Mesothelial cell of epicardium (in vitro differentiated cells): ENCODE measurements at places on chromosomes 4 and X. TPM values are rescaled to one million over a fixed set of nuclear protein-coding genes. Genes with fewer than 3 reads are reported as not detected.

DNA sequence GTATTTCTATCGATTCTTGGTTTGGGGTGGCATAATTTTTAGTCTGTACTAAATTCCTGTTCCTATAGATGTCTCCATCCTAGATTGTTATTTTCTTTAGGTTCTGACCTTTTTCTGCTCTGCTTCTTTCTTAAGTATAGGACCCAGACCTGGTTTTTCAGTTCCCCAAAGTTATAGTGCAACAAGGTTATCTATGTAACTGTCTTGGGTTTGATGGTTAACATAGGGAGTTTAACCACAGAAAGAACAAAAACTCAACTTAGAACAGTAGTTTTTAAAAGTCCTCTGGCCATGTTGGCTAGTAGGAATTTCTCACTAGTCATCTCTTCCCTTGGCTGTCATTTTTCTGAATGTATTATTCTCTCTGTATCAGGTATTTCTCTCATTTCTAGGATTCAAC lies 38.8 kb upstream of the MAD2L1 start:
- H3K27me3 ChIP-seq = no peaks in the 10 kb centered on the region
- H3K27ac ChIP-seq = no peak overlapping the region
- no peak overlapping the region for H3K4me3 ChIP-seq
- H3K4me1 ChIP-seq = no peaks in the 10 kb centered on the region
- no peak for DNase-seq

GRCh38 chrX:75229774-75230173 lies 44.1 kb upstream of the UPRT start:
- H3K4me3 ChIP-seq = no peak overlapping the region
- no peak for DNase-seq
- no peaks in the 10 kb centered on the region for H3K27me3 ChIP-seq
- H3K27ac ChIP-seq = peak overlapping the region; percentile 47

DNA sequence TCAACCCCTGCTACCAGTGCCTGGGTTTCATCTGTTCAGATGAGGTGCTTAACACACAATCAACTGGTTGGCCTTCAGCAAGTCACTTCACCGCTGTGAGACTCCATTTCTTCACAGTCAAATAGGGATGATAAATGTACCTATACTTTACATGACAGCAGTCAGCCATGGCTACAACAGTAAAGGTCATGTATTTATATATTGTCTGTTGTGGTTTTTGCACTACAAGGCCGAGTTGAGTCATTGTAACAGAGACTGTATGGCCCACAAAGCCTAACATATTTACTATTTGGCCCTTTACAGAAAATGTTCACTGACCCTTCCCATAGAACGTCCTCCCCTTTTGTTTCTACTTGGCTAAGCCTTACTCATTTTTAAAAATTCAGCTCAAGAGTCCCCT lies 404.6 kb upstream of the F9 start:
- H3K27me3 ChIP-seq = peaks cover 14% of the 10 kb centered on the region
- DNase-seq = no peak
- no peaks in the 10 kb centered on the region for H3K4me1 ChIP-seq
- H3K36me3 ChIP-seq = no peaks in the 10 kb centered on the region
- no peak overlapping the region for H3K27ac ChIP-seq

DNA sequence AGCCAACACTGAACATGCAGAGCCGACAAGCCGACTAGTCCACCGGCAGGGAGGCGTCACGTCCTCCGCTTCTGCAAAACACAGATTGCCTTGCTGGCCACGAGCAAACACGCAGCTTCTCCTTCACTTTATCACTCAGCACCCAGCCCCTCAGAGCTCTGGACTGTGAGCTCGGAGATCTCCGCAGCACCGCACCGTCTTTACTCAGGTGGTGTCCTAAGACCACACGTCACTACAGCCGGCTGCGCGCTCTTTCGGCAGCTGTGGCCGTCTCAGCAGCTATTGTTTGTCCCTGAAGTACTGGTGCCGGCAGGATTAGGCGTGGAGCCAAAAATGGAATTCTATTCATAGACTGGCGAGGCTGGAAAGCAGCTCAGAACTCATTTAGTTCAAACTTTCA lies 72.0 kb downstream of the FAT1 start:
- H3K27ac ChIP-seq = peak overlapping the region; percentile 12
- peaks cover 17% of the 10 kb centered on the region for H3K36me3 ChIP-seq
- H3K4me3 ChIP-seq = peak overlapping the region; percentile 20
- H3K4me1 ChIP-seq = peaks cover 18% of the 10 kb centered on the region
- H3K27me3 ChIP-seq = no peaks in the 10 kb centered on the region

- no peak overlapping the region for H3K27ac ChIP-seq
- no peaks in the 10 kb centered on the region for H3K36me3 ChIP-seq
- no peak for DNase-seq
- peaks cover 20% of the 10 kb centered on the region for H3K27me3 ChIP-seq
- H3K4me3 ChIP-seq = no peak overlapping the region
Measured at GRCh38 chr4:94676970-94677369, 80.8 kb upstream of the BMPR1B start.

- DNase-seq = no peak
- no peaks in the 10 kb centered on the region for H3K4me1 ChIP-seq
- H3K4me3 ChIP-seq = no peak overlapping the region
- no peaks in the 10 kb centered on the region for H3K36me3 ChIP-seq
Measured at GRCh38 chrX:24676403-24677024, 17.2 kb upstream of the POLA1 start.

DNA sequence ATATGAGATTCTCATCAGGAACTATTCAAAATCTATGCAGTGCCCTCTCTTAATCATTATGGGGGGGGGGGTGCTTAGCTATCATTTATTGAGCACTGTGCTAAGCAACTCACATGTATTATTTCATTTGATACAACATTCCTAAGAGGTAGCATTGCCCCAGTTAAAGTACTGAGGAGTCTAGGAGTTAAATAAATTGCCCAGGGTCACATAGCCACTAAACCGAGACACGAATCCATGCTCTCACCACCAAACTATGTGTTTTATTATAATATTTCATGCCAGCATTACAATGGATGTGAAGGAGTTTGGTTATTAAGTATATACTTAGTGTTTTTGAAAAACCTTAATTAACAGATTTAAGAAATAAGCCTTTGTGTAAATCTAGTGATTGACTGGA lies 131.4 kb downstream of the CBR4 start:
- H3K4me1 ChIP-seq = peaks cover 25% of the 10 kb centered on the region
- peak overlapping the region; percentile 56 for H3K4me3 ChIP-seq
- H3K36me3 ChIP-seq = peaks cover 27% of the 10 kb centered on the region
- DNase-seq = no peak
- no peaks in the 10 kb centered on the region for H3K27me3 ChIP-seq
- H3K27ac ChIP-seq = peak overlapping the region; percentile 39

GRCh38 chrX:17226736-17227135 lies 148.3 kb upstream of the NHS start:
- no peak overlapping the region for H3K27ac ChIP-seq
- DNase-seq = no peak
- H3K27me3 ChIP-seq = peaks cover 3% of the 10 kb centered on the region
- H3K4me3 ChIP-seq = no peak overlapping the region
- no peaks in the 10 kb centered on the region for H3K4me1 ChIP-seq
- H3K36me3 ChIP-seq = no peaks in the 10 kb centered on the region

GRCh38 chrX:13298836-13299235 lies 21.0 kb downstream of the ATXN3L start:
- H3K4me3 ChIP-seq = no peak overlapping the region
- H3K27ac ChIP-seq = peak overlapping the region; percentile 26
- peaks cover 25% of the 10 kb centered on the region for H3K4me1 ChIP-seq
- no peak for DNase-seq
- H3K27me3 ChIP-seq = no peaks in the 10 kb centered on the region
- H3K36me3 ChIP-seq = no peaks in the 10 kb centered on the region

DNA sequence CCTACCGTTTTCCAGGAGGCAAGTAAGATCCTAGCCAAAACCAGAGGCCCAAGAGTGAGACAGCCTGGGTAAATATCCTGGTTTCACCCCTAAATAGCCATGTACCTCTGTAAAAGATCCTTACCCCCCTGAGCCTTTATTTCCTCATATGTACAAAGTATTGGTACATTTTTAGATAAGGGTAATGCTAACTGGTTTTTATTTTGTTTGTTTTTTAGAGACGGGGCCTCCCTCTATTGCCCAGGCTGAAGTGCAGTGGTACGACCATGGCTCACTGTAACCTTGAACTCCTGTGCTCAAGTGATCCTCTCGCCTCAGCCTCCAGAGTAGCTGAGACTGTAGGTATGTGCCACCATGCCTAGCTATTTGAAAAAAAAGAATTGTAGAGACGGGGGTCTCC lies 29.4 kb downstream of the SERPINA7 start:
- no peak overlapping the region for H3K4me3 ChIP-seq
- H3K4me1 ChIP-seq = no peaks in the 10 kb centered on the region
- no peak for DNase-seq

DNA sequence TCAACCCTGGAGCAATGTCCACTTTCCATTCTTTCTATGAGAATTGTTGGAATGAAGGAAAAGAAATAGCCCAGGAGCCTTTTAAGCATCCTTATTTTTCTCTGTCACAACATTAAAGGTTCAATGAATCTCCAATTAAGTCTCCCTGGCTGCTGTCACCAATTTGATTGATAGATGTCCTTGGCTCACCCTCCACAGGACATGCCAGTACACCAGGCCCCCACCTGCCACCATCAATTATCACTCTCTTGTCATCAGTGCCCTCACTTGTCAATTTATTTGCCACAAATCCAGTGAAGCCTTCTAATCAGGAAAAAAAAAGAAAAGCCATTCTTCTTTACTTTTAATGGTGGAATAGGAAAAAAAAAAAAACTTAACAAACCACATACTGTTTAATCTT lies 453.6 kb downstream of the CENPC start:
- no peak for DNase-seq
- peaks cover 3% of the 10 kb centered on the region for H3K4me1 ChIP-seq
- H3K27ac ChIP-seq = no peak overlapping the region
- H3K36me3 ChIP-seq = no peaks in the 10 kb centered on the region
- no peak overlapping the region for H3K4me3 ChIP-seq

DNA sequence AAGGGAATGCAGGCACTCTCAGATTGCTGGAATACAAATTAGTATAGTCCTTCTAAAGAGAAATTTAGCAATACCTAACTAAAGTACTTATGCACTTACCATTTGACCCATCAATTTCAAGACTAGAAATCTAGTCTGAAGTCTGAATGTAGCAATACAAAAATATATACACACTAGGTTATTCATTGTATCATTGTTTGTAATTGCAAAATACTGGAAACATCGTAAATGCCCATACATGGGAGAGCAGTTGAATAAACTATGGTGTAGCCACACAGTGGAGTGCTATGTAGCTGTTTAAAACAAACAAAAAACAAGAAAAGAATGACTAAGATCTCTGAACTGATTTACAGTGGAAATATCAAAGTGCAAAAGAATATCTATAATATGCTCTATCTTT lies 346.4 kb downstream of the ZNF674 start:
- no peak overlapping the region for H3K27ac ChIP-seq
- no peaks in the 10 kb centered on the region for H3K27me3 ChIP-seq
- H3K4me1 ChIP-seq = peaks cover 23% of the 10 kb centered on the region
- DNase-seq = no peak
- H3K36me3 ChIP-seq = peaks cover 4% of the 10 kb centered on the region

DNA sequence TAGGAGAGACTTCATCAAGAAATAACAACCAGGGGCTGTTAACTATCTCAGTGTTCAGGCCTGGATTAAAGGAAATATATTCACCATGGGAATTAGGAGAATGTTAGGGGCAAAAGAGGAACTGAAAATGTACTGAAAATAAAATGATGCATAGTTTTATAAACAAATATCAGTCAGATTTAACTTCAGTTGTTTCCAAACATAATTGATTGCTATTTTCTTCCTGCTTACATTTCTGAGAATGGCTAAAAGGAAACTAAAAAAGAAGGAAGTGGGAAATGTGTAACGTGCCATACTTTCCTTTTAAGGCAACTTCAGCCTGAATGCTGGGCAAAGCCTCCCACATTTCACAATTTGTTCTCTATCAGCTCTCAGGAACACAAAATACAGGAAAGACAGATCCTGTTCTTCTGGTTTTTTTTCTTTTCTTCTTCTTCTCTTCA lies 178.1 kb downstream of the MAML3 start:
- H3K36me3 ChIP-seq = peaks cover 10% of the 10 kb centered on the region
- H3K4me3 ChIP-seq = no peak overlapping the region
- no peaks in the 10 kb centered on the region for H3K27me3 ChIP-seq
- peaks cover 23% of the 10 kb centered on the region for H3K4me1 ChIP-seq
- peak overlapping the region; percentile 91 for H3K27ac ChIP-seq

DNA sequence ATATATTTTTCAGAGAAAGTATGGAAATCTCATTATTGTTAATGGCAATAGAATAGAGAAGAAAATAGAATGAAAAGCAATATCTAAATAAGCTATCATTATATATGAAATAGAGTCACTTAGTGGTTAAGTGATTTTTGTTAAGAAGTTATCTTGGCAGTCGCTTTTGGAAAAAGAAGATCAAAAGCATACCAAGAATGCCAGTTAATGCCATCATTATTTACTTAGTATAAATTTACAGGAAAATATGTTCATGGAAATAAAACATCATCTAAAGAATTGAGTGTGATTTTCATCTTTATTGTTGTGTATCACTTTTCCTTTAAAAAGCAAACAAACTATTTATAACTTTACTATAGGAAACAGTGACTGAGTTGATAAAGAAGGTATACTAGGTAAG lies 85.3 kb upstream of the GPR101 start:
- H3K27ac ChIP-seq = no peak overlapping the region
- no peak overlapping the region for H3K4me3 ChIP-seq
- DNase-seq = no peak
- no peaks in the 10 kb centered on the region for H3K4me1 ChIP-seq
- H3K36me3 ChIP-seq = no peaks in the 10 kb centered on the region
- H3K27me3 ChIP-seq = peaks cover 3% of the 10 kb centered on the region

GRCh38 chr4:83029688-83030087 lies 5.3 kb upstream of the COPS4 start:
- H3K4me3 ChIP-seq = no peak overlapping the region
- no peak overlapping the region for H3K27ac ChIP-seq
- DNase-seq = no peak
- peaks cover 41% of the 10 kb centered on the region for H3K27me3 ChIP-seq
- no peaks in the 10 kb centered on the region for H3K4me1 ChIP-seq

DOK7 gene
- 4.0 to 4.8 TPM (median 4.5 TPM) in 3 replicates for total RNA-seq

XAGE2 gene
- 15.3 to 23.0 TPM (median 22.5 TPM) in 3 replicates for total RNA-seq

TEX13C gene
- total RNA-seq = not detected in 3 replicates

UCP1 gene
- total RNA-seq = not detected in 3 replicates
